ENCODE measurements at places on chromosomes 5 and 9.

GRCh38 chr5:59724482-59725391 is 168.8 kb downstream of the PDE4D start:
- DNase-seq = peak; percentile 60

DNA sequence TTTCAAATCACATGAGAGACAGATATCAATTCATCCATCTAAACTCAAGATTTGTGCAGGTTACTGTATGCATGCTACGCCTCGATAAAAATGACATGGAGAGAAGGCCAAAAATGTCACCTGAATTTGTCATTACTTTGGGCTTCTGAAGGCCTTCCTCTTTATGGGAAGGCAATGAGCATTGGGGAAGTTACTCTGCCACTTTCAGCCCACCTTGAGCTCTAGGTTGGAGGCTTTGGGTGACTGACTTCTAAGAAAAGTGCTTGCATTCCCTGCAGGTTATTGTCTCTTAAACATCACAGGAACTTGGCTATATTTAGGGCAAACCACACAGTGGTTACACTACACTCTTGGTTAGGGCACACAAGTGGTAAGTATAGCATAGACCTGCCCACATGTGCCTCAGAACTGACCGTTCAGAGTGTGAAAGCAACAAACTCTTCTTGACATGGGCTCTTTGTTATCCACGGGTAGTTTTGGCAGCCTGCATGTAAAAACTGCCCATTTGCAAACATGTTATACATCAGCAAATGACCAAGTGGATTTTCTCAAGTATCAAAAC is 169.5 kb downstream of the ZNF608 start:
- no peak for DNase-seq

DNA sequence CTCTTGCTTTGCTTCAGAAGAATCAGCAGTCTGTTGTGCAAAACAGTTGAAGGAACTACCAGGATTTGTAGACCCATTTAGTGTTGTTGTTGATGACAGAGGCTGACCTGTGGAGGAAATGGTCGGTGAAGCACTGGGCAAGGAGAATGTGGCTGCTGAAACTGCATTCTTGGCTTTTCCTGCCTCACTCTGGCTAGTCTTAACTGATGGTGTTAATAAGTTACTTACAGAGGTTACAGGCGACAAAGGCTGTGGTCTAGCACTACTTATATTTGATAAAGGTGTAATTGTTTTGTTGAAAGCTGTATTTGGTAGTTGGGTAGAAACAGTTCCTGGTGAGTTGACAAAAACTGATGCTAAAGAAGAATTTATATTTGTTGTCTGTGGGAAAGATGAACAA is 31.5 kb downstream of the MLANA start:
- DNase-seq = no peak

- no peak for DNase-seq
Measured at GRCh38 chr5:68344447-68345111, 129.0 kb downstream of the PIK3R1 start.

- DNase-seq = no peak
Measured at GRCh38 chr9:119101048-119101447, 268.2 kb downstream of the BRINP1 start.

- no peak for DNase-seq
Measured at GRCh38 chr5:141504216-141504615, 15.3 kb downstream of the PCDHGC5 start.

DNA sequence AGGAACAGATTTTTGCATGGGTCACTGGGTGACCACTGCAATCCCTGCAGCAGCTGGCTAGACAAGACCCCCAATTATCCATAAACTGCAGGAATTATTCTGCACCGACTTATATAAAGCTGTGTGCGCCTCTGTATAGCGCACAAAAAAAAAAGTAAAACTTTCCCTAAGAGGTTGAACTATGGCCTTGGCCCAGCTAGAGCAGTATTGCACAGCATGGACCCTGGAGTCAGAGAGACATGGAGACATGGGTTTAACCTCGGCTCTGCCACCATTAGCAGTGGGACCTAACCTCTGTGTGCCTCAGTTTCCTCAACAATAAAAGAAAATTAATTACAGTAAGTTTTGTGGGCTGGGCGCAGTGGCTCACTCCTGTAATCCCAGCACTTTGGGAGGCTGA is 17.1 kb upstream of the GRPEL2 start:
- DNase-seq = no peak

DNA sequence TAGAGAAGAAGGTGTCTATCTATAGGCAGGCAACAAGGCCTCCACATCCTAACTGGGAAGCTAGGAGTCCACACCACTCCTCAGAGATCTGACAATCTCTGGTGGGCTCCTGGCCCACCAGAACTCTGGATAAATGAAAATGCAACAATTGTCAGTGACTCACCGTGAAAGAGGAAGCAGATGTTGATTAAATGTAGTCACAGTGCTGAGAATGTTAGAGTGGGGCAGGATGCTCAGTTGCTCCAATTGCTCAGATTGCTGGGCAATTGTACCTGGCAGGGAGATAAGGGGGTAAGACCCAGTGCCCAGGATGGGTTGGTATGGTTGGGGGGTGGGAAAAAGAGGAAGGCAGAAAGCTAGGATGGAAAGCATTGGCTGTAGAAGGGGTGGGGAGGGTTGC is 4.3 kb downstream of the CCL19 start:
- peak; percentile 21 for DNase-seq

DNA sequence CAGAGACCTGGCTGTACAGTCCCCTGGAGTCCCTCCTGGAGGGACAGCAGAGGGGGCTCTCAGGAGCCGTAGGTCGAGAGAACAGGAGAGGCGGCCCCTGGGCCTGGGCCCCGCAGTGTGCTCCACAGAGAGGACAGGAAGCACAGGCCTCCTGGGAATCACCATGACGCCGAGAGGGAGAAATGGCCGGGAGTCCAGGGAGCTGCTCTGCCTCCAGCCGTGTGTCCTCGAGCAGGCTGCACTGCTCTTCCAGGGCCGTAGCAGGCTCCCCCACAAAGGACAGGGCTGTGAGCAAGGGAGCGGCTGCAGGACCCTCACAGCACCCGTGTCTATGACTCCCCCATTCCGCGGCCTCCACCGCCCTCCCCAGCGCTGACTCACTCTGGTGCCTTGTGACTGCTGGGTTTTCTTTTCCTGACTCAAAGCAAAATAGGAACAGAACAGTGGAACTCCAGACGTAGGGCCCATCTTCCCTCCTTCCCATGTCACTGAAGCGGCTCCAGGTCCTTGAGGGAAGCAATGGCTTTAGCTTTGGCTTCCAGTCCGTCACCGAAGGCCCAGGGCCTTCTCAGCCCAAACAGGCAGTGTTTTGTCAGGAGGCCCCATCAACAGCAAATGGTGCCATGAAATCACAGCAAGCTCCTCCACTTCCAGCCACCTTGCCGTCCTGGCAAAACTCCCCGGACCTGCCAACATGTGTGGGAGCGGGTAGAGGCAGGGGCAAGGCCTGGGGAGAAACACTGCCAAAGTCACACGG is 114.2 kb downstream of the LHFPL2 start:
- DNase-seq = peak; percentile 77
